Stimulated activated CD4-positive, alpha-beta T cell treated with anti-CD3 and anti-CD28 coated beads, TNF-alpha, amount 100 ng/mL, for 24 hours (primary cell): ENCODE measurements at places on chromosomes 13 and 19.

DNA sequence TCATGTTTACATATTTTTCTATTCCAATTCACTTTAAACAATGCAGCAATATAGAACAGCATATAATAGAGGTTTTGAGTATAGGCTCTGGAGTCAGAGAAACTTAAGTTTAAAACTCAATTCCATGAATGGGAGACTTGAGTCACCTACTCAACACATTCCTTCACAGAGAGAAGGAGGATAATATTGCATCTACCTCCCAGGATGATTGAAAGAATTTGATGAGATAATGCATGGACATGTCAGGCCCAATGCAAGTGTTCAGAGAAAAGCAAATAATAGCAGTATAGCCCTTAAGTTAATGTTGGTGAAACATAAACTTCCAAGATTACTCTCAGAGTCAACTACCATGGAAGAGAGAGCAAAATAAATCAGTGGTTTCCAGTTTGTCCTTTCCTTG is 170.2 kb downstream of the DCLK1 start:
- DNase-seq = no peak

GRCh38 chr19:11138601-11139300 is 16.8 kb downstream of the SPC24 start:
- DNase-seq = no peak

DNA sequence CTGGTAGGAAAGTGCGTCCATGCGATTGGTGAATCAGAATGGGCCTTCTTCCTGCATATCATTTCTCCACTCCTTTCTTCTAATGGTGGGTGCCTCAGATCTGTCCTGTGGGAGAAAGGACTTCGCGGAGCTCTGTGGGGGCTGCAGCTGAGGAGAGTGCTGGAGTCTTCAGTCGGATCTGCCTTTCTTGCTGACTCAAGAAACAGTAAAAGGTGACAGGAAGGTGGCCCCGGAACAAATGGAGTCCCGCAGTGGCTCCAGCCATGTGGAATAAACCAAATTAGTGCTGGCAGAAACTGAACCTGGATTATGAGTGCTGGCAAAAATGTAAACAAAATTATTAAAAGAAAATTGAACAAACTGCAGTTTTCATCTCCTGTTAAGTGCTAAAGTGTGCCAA is 15.1 kb upstream of the GAS6 start:
- DNase-seq = no peak

GRCh38 chr13:84543962-84544361 is 661.7 kb upstream of the SLITRK1 start:
- no peak for DNase-seq

GRCh38 chr19:23956051-23956450 is 41.4 kb downstream of the ZNF726 start:
- DNase-seq = no peak

DNA sequence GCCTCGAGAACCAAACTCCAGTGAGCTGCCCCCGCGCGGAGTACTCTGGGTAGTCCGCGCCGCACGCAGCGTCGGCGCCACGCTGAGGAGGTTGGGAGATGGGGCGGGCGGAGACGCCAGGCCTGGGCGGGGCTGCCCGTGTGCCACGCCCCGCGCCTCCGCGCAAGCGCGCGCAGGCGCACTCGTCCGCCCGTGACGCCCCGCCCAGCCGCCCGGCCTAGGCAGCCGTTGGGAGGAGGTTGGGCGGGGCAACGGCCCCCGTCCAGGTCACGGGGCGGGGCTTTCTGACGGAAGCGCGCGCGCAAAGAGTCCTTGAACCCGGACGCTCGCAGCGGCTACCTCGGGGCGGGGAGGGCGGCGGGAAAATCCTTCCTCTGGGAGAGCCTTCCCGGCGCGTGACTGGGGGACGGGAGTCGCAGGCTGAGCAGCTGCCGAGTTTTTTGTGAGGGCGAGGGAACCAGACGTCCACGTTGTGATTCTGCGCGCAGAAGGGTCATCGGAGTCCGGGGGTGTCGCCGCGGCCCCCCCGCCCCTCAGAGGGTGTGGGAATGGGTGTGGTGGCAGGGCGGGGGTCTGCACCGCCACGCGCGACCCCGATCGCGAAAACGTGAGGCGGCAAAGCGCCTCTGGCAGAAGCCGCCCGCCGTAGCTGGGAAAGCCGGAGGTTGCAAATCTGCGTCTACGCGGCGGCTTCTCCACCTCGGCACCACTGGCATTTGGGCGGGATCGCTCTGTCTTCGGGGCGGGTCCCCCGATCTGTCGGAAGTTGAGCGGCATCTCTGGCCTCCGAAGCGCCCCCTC is at the start of gene MED26:
Gene MED26, minus strand, starts transcription at position 22 of the 801 bp plus-strand sequence. CDS start 261 bp downstream, outside the sequence.
- peak; percentile 90 for DNase-seq

DNA sequence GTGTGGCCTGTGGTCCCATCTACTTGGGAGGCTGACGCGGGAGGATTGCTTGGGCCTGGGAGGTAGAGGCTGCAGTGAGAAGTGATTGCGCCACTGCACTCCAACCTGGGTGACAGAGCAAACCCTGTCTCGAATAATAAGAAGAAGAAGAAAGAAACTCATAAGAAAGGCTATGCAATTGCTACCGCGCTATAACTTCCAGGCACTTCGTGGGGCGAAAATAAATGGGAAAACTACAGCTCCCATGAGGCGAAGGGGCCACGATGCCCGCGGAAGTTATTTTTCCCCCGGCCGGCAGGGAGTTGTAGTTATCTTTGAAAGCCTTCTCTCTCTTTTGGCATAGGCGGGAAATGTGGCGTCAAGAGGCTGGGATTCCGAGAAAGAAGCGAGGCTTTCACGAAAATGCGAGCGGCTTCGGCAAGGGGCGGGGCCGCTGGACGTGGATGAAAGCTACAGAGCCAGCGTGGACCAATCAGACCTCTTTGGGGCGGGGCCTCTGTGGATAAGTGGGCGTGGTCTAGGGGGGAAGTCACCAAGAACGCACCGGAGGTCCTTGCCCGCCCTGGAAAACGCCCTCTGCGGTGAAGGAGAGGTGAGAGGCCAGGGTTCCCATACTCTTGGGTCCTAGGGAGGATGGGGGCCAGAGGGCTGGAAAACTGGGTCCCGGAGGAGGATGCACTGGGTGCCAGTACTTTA is at the start of gene NUCB1:
Gene NUCB1, plus strand, starts transcription at position 532 of the 696 bp plus-strand sequence. CDS start 485 bp downstream, outside the sequence.
- peak; percentile 100 for DNase-seq

- no peak for DNase-seq
Measured at GRCh38 chr13:89865164-89866064, 1482.1 kb upstream of the MIR17HG start.

DNA sequence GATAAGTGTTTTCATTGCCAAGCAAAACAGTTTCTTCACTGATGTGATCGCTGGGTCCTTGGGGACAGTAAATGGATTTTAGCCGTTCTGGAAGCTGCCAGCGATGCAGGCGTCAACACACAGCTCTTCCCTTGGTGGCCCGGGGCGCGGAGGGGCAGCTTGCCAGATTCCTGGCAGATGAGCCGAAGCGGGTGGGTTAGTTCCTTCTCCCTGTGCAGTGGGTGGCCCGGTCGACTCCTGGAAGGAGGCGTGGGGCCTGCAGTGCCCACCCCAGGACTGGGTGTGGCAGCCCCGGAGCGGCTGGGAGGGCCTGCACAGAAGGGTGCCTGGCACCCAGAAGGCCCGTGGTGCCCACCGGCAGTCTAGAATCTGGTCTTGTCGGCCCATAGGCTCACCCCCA is 69.0 kb downstream of the KDM4B start:
- no peak for DNase-seq
